ENCODE measurements at places on chromosomes 3 and 15. TPM values are rescaled to one million over a fixed set of nuclear protein-coding genes. Genes with fewer than 3 reads are reported as not detected.

SLC28A1 gene
- not detected for total RNA-seq

CCR8 gene
- total RNA-seq = 2.5 TPM

DNA sequence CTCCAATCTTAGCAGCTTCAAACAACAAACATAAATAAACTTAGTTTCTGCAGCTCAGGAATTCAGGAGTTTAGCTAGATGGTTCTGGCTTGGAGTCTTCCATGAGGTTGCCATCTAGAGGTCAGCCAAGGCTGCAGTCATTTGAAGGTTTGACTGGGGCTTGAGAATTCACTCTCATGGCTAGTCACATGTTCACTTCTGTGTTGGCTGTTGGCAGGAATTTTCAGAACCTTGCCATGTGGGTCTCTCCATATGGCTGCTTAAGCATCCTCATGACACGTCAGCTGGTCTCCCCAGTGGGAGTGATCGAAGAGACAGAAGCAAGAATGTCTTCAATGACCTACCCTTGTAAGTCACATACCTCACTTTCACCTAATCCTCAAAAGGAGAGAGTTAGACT lies 269.2 kb upstream of the CNTN3 start:
- DNase-seq = no peak

UROC1 gene
- total RNA-seq = not detected

- DNase-seq = no peak
Measured at GRCh38 chr3:175672119-175672689, 813.1 kb downstream of the NAALADL2 start.

DNA sequence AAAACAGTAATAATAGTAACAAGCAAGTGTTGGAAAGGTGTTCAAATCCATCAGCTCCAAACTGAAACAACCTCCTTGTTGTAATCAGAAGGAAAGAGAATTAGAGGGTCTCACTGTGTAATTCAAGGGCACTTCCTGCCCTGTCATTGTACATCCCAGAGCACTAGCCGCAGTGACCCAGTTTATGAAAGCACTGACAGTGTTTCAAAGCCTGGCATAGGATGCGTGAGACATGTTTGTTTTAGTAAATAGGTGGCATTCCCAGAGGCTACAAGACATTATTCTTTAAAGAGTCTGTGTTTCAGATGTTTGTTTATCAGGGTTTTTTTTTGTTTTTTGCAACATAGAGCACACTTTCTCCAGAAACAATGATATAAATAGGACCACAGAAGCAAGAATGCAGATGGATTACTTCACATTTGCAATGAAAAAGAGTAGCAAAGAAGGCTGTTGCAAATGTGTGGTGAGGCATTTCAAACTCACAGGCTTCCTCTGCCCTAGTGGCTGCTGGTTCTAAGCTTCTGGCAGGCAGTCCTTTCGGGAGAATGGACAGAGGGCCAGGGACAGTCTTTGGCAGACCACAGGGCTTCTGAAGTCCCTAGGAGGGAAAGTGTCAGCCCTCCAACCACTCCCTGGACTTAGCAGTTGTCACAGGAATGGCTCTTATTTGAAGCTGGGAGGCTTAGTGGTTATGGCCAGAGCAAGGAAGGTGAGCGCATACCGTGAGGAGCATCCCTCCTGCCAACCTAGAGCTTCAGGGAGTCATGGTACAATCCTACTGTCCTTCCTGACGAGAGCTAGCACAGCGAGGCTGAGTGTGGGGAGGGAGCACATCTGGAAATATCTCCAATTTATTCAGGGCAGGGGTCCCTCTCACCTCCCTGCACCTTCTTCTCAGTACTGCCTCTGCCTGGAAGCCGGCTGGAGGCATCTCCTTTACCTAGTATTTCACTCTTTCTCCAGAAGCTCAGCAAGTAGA lies 31.4 kb upstream of the TIPARP start:
- no peak for DNase-seq

STRIT1 gene
- total RNA-seq = not detected

TMEM266 gene
- total RNA-seq = not detected

ULK3 gene
- 49.0 TPM for total RNA-seq
